ENCODE measurements at places on chromosomes 7 and 10. TPM values are rescaled to one million over a fixed set of nuclear protein-coding genes. Genes with fewer than 3 reads are reported as not detected.

GRCh38 chr7:73454424-73454823, 20.8 kb downstream of the FZD9 start:
- no peak for DNase-seq

- no peak for DNase-seq
Observed at GRCh38 chr10:12540341-12540781, 191.0 kb downstream of the CAMK1D start.

- DNase-seq = no peak
Observed at GRCh38 chr7:151717415-151717814, 159.5 kb downstream of the PRKAG2 start.

GRCh38 chr10:126459878-126460481, 71.7 kb upstream of the ADAM12 start:
- no peak for DNase-seq

- no peak for DNase-seq
Observed at GRCh38 chr10:118002581-118002980, 44.2 kb downstream of the RAB11FIP2 start.

DNA sequence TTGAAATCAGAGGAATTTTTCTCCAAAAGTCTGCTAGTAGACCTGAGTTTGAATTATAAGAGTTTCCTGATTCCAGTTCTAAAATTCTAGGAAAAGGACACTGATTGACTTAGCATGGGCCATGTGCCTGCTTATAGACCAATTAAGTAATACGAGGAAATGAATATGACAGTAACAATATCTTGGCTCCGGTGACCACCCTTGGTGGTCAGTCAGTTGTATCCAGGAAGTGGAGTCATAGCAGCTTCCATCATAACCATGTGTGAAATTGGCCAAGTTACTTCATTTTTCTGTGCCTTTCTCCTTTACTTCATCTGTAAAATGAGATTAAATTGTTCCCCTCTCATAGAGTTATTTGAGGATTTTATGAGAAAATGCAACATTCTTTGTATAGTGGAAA, 66.9 kb downstream of the MTPAP start:
- no peak for DNase-seq

GRCh38 chr7:32164341-32164996, 94.3 kb upstream of the PDE1C start:
- no peak for DNase-seq

DNA sequence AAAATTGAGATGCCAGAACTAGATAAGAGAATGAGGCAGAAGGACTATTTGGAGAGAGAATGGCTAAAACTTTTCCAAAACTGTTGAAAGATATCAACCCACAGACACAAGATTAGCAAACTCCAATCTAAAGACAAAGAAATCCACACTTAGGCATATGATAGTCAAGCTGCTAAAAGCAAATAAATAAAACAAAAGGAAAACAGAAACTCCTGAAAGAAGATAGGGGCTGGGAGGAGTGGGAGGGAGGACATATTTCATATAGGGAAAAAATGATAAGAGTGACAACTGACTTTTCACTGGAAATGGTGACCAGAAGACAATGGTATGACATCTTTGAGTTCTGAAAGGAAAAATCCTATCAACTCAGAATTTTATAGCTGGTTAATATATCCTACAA, 105.4 kb upstream of the ADO start:
- no peak for DNase-seq

GRCh38 chr7:70210936-70211310, 612.6 kb downstream of the AUTS2 start:
- no peak for DNase-seq

DNA sequence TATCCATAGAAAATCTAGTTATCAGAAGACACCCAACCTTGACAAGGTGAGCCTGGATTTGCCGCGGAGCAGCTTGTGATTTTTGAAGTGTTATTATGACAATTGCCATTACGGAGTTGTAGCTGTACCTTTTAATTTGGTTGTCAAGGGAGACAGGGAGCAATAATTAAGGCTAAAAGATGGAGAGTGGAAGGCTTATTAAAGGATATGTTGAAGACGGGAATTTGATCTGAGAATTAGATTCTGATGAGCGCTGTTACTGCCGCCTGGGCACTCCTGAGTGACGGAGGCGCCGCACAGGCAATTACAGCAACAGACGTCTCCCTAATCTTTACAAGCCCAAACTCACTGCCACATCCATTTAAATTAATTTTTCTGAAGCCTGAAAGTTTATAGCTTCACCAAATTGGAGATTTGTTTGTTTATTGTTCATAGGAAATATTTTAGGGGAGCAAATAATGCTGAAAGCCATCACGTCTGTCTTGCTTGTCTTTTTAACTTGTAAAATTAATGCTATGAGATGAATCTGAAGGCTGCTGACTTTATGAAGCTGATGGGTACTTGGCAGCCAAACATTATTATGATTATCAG, 475.0 kb upstream of the ADARB2 start:
- no peak for DNase-seq

GRCh38 chr10:91006752-91007346, 86.0 kb upstream of the ANKRD1 start:
- DNase-seq = no peak

GRCh38 chr10:3222068-3222467, 49.5 kb upstream of the PITRM1 start:
- no peak for DNase-seq

DNA sequence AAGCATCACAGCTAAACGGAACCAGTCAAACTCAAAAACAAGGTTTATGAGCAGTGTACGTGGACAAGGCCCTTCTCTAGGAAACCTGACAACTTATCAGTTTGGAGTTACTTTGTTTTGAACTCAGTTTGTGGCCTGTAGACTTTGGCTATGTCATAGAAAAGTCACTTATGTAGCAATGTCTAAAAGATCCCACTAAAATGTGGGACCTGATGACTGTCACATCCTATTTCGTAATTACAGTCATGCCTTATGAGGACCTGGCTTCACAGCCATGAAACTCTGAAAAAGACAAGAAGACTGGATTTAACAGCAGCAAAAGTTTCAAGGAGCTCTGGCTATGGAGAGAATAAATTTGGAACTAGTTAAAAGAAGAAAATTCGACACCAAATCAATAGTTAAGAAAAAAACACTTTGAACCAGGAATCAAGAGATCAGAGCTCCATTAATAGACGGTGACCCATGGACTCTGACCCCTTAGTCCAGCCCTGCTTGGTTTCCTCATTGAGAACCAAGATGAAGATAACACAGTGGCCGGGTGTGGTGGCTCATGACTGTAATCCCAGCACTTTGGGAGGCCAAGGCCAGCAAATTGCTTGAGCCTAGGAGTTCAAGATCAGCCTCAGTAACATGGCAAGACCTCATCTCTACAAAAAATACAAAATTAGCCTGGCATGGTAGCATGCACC, 204.3 kb downstream of the SFMBT2 start:
- no peak for DNase-seq

DNA sequence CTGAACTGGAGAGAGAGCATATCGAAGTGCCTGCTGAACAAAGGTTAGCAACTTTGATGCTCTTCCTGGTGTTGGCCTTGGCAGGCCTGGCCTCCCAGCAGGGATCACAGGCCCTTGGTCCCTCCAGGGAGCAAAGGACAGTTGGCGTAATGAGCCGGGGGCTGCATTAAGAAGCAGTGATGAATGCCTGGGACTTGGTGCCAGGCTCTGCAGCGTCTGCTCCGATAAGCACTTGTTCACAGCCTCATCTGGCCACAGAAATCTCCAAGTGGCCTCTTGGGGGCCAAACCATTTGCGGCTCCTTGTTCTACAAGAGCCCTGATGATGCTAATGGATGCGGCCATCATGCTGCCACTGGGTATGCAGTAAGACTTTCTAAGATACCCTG, 31.8 kb downstream of the CRHR2 start:
- no peak for DNase-seq

DNA sequence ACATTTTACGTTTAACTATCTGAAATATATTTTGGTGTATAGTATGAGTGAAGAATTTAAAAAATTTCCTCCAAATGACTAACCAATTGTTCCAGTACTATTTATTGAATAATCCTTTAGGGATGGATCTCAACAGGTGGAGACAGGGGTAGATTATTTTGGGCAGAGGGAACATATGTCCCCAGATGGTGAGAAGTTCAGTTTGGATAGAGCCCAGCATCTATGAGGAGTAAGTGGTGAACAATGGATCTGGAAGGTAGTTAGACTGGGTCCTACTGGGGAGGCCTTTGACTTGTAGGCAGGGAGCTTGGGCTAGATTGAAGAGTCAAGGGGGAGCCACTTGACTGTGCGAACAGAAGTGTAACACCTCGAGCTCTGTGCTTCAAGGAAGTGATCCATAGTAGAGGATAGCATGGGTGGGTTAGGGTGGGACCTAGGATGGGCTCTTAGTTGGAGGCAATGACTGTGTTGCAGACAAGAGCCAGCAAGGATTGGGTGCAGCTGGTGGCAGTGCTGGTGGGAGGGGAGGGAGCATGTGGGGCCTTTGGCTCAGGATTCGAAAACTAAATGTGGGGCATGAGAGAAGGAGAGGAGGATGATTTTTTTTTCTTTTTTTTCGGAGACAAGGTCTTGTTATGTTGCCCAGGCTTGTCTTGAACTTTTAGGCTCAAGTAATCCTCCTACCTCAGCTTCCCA, 3.9 kb upstream of the PURB start:
- DNase-seq = no peak

SLC25A40 gene
- total RNA-seq = 17.7 TPM

PRSS2 gene
- not detected for total RNA-seq

SPDYE6 gene
- not detected for total RNA-seq

Measured in uterus (tissue), 4 donors.